ENCODE measurements at places on chromosomes 12 and 14.

DNA sequence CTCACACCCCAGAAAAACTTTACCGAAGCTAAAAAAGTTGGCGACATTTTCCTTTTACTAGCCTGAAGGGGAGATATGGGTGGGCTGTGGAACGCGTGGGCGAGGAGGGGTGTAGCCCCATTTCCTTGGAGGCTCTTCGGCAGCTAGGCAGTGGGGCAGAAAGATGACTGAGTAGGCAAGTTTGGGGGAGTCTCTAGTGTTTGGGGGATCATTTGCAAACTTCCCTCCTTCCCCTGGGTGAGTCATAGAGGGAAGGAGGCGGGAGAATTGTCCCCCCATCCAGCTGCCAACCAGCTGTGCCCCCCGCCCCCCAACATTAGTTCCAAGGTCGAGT lies 2.3 kb downstream of the GLI1 start:
- no peak for DNase-seq

GRCh38 chr14:63853831-63854293 lies 1.1 kb downstream of the SYNE2 start:
- DNase-seq: no peak

GRCh38 chr12:91094032-91094662 lies 17.1 kb downstream of the LUM start:
- DNase-seq: no peak

GRCh38 chr12:45050751-45051571 lies at the start of gene DBX2:
Gene DBX2 (minus strand): TSS chr12:45051099. CDS start chr12:45050927, 172 bp downstream.
- DNase-seq: no peak

DNA sequence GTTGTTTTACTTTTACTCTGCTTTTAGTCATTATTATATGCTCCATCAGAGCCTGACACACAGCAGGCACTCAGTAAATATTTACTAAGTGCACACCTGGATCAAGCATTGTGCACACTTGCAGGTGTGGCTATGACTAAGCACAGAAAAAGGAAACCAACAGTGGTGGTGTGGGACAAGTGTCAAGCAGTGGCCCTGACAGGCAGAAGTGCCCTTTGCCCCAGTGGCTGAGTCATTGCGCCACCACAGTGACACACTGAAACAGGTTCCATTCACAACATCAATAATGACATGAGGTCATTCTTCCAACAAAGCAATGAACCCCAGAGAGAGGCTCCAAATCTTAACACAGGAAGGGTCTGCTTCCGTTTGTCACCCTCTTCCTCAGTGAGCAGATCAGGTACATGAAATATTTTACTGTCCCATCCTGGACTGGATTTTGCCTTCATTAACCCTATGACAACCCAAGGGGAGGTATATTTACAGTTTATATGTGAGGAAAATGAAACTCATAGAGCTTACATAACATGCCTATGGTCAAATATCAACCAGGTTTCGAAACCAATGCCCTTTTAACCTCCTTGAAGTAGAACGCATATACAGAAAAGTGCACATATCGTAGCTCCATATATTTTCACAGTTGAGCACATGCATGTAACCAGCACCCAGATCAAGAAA lies 82.6 kb upstream of the GTF2A1 start:
- DNase-seq: no peak

DNA sequence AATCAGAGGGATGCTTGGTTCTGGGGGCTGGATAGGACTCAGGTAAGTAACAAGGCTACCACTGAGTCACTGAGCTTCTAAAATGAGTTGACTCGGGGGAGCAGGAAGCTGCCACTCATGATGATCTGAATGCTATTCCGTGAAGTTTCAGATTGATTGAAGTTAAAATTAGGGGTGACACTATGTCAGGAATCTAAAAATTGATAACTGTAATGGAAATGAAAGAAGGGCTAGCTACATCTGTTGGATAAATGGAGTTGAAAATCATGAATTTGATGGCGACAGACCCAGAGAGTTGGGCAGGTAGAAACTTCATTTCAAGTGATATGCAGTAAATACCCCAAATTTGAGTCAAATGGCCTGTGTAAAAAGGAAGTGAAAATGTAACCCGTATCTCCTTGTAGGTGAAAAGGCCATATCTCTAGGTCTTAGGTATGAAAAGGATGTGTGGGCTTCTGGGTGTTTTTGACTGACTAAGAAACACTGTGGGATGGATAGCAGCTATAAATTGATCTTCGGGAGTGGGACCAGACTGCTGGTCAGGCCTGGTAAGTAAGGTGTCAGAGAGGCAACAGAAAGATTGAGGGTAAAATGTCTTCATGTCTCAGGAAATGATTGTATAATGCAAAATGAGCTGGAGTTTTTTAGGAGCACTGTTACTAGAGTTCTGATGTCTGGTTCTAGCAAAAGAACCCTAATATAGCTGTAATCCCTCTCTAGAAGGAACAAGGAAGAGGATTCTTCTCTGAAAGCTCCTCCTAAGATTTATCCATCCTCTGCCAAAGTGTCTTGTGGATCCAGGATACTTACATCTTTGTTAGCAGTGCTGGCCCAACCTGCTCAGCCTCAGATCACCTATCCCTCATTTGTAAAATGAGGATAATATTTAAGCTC lies 57.3 kb downstream of the DAD1 start:
- DNase-seq: peak; percentile 24

DNA sequence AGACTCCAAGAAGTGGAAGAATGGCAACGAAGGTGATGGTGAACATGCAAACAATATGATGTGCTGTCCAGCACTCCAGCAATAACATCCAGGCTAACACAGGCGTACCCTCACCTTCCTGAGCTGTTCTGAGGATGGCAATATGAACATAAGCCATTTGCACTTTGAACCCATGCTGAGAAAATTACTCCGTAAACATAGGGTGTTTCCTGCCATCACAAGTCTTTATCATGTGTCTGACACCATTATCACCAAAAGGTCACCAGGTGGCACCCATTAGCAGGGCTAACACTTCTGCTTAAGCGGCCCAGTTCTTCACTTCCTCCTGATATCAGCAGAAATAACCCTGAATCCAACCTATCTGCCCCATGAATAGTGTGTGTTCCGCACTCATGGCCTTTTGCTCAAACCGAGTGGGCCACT lies 482.8 kb downstream of the MED13L start:
- DNase-seq: no peak

- DNase-seq: no peak
Observed at GRCh38 chr12:128402486-128403243, 135.7 kb downstream of the TMEM132C start.

DNA sequence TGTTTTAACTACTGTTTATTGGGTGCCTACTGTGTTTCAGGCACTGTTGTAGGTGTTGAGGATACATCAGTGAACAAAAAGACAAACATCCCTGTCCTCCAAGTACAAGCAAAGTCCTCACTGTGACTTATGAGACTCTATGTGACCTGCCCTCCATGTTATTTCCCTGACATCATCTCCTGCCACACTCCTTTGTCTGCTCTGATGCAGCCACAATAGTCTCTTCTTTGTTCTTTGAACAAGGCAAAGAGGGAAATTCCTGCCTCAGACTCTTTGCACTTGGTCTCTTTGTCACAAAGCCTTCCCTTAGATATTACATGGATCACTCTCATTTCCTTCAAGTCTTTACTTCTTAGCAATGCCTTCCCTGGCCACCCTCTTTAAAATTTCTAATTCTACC lies 240.1 kb upstream of the SRRM4 start:
- no peak for DNase-seq

DNA sequence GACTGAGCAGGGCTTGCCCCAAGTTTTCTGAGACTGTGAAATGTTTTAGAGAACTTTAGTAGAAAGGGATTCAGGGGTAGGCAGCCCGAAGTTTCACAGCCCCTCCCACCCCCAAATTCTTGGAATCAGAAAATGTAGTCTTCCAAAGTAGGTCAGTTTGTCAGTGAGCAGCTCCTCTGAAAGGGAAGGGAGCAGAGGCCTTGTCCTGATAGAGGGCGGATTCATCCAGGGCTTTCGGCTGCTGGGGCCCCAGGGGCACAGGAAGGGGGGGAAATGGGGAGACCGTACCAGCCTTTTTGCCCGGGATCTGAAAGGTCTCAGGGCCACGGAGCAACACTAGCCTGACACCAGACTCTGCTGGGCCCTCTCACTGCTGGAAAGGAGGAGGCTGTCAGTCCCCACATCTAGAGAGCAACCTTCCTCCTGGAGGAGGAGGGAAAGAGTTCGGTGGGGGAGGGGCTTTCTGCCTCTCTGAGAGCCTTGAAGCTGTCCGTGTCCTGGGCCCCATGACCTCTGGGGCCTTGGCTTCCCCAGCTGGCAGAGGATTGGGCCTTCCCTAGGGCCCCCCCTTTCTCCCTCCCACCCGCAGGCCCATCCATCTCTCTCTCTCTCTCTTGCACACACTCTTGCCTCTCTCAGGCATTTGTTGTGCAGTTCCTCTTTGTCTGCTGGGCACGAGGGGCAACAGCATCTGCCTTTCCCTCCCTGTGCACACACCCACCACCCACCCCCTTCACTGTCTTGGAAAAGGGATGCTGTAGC lies at the start of gene IKZF4:
IKZF4 (plus strand) TSS at position 621 of the 762 bp plus-strand sequence. CDS start 451 bp downstream, outside the sequence.
- DNase-seq: no peak

GRCh38 chr14:97264516-97265230 lies 467.5 kb downstream of the VRK1 start:
- DNase-seq: no peak

GRCh38 chr12:68972595-68972994 lies 39.6 kb upstream of the CPM start:
- no peak for DNase-seq

DNA sequence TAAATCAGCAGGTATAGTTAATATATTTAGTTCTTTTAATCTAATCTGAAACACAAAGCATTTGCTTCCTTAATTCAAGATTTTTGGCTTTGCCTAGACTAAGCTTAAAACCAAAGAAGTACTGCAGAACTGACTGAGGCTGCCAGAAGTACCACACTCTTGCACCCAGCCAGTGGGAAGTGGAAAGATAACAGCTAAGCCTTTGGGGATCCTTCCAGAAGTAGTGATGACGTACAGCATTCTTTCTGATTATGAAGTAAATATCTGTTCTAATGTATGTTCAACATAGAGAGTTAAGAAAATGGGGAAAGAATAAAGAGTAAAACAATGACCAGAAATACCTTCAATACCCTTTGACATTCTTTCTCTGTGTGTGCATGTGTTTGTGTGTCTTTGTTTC lies 19.3 kb downstream of the NTF3 start:
- no peak for DNase-seq

DNA sequence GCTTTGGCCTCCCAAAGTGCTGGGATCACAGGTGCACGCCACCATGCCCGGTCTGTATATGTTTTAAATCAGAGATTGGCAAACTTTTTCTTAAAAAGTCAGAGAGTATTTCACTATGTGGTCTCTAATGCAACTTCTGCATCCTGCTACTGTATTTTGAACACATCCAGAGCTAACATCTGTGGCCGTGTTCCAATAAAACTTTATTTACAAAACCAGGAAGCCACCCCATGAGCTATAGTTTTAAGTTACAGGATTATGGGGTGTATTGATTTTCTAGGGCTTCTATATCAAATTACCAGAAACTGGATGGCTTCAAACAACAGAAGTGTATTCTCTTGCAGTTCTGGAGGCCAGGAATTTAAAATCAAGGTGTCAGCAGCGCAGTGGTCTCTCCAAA lies 5.3 kb upstream of the RBM19 start:
- no peak for DNase-seq

DNA sequence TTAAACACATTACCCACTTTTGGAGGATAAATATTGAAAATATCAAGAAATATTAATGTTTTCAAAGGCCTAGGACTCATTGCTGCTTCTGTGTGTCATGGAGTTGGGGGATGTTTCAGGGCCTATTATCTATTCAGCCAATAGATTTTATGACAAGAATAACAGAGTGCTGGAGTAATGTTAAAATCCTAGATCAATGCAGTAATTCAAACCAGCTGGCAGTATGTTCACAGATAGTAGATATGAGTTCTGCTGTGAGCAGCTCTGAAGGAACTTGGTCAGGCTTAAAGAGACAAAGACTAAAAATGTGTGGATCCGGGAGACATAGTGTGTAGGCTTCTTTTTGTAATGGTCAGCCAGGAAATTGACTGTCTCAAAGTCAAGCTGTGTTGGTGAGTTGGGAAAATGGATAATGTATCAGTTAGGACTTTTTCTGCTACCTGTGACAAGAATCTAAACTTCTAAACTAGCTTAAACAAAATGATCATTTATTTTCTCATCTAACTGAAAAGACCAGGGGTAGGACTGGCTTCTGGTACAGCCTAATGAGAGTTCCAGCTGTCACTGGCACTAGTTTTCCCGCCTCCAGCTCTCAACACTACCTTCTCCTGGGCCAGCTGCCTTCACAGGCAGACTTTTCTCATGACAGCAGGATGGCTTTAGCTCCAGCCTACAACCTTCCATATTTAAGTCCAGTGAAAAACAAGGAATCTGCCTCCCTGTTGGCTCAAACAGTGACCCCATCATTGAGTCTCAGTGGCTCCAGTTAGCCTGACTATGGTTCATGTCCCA lies 16.3 kb upstream of the POLR3B start:
- DNase-seq: no peak

DNA sequence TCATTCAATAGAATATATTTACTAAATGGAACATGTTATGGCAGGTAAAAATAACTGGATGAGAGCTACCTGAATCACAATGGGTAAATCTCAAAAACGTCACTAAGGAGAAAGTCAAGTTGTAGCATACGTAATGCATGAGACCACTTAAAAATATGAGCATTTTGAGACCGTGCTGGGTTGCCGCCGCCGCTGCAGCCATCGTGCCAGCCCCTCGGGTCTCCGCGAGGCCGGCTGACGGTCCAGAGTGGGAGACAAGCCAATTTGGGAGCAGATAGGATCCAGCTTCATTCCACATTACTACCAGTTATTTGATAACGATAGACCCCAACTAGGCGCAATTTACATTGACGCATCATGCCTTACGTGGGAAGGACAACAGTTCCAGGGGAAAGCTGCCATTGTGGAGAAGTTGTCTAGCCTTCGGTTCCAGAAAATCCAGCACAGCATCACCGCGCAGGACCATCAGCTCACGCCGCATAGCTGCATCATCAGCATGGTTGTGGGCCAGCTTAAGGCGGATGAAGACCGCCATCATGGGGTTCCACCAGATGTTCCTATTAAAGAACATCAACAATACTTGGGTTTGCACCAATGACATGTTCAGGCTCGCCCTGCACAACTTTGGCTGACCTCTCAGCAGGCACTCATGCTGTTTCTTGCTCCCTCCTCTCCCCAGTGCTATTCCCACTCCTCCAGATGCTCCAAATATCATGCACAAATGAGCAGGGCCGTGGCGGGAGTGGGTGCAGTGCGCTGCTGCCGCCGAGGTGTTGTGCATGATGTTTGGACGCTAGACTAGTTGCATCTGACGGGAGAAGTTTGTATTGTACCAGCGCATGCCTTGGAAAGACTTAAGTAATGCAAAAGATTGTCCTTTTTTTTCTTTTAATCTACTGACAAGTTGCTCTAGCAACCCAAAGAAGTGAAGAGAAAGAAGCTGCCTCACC lies 6.3 kb upstream of the BRMS1L start:
- no peak for DNase-seq

All from GM12891 (cell line).